Stimulated activated CD4-positive, alpha-beta T cell treated with anti-CD3 and anti-CD28 coated beads, Interleukin-2, amount 100 ng/mL, for 4 hours (primary cell): ENCODE measurements at places on chromosomes 5 and 9.

GRCh38 chr9:127155314-127155960 lies 33.0 kb upstream of the ANGPTL2 start:
- DNase-seq: no peak

DNA sequence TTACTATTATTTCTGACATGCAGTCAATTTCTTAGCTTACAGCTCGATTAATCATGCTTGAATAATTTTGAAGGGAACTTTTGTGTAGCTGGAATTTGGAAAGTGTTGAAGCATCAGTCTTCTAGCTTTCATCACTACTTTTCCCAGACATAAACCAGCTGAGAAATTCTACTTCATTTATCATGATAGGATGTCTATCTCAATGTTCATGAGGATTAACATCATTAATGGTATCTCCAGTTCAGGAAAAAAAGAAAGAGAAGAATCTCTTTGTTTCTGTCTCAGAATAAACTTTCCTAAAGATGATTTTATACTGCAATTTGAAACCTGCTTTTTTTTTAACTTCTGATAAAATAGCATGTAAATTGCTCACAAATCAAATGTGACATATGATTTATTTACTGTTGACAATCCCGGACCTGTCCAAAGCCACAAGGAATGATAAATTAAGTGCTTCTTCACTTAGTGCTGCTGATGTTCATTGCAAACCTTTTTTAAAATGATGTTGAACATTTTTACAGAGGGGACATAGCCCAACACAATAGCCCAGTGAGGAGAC lies 412.1 kb upstream of the CLINT1 start:
- DNase-seq: no peak

GRCh38 chr9:78074385-78075291 lies 43.0 kb upstream of the GNAQ start:
- no peak for DNase-seq

GRCh38 chr9:88531920-88532698 lies 2.9 kb upstream of the NXNL2 start:
- DNase-seq: no peak

DNA sequence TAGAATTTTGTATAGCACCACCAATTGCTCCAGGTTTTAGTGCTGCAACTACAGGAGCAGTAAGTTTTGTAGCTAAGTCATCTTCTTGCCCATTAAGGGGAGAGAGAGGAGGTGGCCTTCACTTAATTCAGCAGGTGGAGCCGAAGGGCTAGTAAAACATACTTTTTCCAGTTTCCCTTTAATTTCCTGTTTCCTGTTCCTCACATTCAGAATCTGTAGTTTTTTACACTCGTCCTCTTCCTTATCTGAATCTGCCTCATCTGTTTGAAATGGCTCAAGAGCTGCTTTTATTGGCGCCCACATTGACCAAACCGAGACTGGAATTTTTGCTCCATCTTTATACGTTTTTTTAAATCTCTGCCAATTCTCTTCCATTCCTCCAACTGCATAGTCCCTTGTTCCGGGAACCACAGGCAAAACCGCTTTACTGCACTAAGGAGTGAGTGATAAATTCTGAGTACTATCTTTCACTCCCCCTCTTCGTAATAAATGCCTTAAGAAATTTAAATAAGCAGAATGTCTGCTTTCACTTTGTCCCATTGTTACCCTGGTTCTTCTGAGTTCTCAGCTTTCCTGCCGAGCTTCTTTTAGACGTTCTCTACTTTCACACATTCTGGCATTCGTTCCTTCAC lies 133.9 kb downstream of the DROSHA start:
- no peak for DNase-seq

DNA sequence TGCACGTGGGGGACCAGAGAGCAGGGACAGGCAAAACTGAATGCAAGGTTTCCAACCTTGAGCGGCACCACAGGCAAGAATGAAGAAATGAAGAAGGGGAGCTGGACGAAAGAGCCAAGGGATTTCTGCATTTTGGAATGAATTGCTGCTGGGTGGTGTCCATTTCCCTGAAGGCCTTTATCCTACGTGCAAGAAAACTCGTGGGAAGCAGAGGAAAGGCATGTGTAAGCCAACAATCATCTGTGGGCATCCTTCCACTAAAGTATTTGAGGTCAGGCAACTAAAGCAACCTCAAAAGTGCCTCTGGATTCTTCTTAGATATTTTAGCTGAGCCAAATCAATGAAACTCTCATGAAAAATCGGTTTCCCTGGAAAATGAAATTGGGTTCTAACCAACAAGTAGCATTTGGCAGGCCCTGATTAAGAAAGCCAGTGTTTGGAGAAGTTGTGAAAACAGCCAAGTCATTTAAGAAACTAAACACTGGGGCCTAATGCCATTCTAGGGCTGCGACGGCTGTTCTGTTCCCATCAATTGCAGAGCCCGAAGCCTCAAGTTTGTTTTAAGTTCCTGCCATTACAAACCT lies 4.7 kb upstream of the TGFBI start:
- DNase-seq: no peak

GRCh38 chr5:169496878-169497277 lies 86.7 kb upstream of the SPDL1 start:
- no peak for DNase-seq

DNA sequence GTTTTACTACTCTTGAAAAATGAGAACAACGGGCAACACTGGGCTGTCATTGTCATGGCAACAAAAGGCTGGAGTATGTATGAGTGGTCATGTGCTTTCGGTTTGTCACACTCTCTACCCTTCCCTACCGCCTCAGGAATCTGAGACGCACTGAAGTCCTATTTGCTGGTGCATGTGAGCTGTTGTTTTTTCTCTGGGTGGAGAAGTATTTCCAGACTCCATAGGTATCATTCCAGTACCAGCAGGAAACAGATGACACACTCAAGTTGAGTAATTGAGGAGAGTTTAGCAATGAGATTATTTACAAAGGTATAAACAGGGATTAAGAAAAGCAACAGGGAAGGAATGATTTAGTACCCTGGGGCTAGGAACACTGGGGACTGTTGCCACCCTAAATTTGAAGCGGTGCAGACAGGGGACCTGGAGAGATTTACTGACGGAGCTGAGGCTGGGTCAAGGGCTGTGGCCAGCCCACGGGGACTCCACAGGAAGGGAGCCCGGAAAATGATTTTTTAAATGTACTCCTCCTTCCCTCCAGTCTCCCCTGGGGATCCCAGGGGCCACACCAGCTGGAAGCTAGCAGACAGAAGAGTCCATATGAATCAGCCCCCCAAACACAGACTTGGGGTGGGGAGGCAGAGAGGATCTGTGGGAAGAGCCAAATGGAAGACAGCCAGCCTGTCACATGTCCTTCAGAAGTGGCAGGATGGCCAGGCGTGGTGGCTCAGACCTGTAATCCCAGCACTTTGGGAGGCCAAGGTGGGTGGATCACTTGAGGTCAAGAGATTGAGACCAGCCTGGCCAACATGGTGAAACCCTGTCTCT lies 13.2 kb upstream of the ZBTB43 start:
- no peak for DNase-seq

- no peak for DNase-seq
Observed at GRCh38 chr5:118249386-118249785, 739.0 kb downstream of the DTWD2 start.

DNA sequence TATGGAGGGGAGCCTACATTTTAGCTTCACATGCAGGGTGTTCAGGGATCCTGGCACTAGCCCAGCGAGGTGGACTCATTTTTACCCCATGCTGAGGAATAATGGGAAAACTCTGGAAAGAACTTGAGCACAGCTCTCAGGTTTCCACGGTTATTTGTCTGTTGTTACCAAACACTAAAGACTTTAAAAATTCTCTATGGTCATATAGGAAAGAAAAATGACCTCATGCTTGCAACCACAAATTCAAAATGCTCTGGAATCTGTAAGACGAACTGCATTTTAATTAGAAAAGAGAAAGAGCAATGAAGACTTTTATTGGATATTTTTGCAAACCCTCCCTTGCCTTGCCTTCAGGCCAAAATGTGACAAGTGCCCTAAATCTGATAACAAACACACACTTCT lies 606.9 kb downstream of the EBF1 start:
- no peak for DNase-seq

GRCh38 chr9:137194909-137195308 lies 5.6 kb downstream of the TPRN start:
- DNase-seq: no peak

- DNase-seq: no peak
Observed at GRCh38 chr5:51632027-51632426, 248.8 kb downstream of the ISL1 start.

GRCh38 chr5:146592352-146592751 lies 76.4 kb upstream of the GPR151 start:
- no peak for DNase-seq

DNA sequence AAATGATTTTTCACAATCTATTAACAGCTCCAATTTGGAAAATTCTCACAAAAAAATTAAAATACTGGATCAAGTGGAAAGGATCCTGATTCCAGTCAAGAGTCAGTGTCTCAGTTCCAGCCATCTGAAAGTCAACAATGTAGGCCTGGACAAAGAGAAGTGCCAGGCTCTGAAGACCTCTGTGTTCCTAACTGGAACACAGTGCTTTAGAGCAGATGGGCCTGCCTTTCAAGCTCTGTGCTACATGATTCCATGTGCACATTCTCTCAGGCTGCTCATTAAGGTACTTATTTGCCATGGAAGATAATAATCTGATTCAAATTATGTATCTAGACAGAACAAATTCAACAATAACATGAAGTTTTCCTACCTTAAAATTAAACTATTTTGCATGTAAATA lies 30.2 kb upstream of the ALDH1A1 start:
- no peak for DNase-seq

DNA sequence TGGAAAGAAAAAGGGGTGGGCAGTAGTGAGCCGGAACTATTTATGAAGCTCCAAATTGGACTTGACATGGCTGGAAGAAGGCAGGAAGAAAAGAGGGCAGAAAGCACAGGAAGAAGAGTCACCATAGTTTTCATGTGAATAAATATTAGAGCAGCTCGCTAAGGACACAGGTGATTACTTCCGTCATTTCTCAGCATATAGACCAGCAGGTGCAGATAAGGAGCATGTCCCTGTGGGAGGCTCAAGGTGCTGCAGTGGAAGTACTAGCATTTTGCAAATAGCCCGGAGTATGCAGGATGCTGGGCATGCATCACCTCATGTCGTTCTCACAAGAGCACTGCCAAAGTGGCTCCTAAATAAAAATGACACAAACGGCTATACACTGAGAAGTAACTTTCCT lies 71.3 kb upstream of the HTR4 start:
- DNase-seq: no peak

DNA sequence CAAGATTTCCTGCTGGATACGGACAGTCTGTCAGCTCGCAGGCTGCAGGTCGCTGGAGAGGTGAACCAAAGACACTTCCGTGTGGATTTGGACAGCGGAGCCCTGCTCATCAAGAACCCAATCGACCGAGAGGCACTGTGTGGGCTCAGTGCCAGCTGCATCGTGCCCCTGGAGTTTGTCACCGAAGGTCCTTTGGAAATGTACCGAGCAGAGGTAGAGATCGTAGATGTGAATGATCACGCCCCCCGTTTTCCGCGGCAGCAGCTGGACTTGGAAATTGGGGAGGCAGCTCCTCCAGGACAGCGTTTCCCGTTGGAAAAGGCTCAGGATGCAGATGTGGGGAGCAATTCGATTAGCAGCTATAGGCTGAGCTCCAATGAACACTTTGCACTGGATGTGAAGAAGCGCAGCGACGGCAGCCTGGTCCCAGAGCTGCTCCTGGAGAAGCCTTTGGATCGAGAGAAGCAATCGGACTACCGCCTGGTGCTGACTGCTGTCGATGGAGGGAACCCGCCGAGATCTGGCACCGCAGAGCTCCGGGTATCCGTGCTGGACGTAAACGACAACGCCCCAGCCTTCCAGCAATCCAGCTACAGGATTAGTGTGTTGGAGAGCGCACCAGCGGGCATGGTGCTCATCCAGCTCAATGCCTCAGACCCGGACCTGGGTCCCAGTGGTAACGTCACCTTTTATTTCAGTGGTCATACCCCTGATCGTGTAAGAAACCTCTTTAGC lies 658 bp downstream of the PCDHGC4 start:
- DNase-seq: no peak

DNA sequence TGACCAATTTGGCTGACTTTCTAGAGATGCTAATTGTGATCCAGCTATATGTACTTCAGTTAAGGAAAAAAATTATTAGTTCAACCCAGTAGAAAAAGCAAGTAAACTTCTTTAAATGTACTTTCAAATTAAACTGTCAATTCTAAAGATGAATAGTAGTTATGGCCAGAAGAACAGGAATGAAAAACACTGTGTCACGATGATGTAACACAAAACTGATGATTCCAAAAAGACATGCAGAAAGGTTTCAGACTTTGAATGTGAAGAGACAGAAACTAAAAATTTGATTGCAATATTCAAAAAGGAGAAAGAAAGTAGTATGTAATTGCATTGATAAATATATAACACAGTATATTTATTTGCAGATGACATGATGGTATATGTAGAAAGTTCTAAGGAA lies 127.3 kb upstream of the NR4A3 start:
- DNase-seq: no peak

GRCh38 chr9:131578731-131579504 lies 33.6 kb downstream of the PRRT1B start:
- peak; percentile 31 for DNase-seq

- no peak for DNase-seq
Observed at GRCh38 chr9:92422611-92423338, 1.5 kb downstream of the OMD start.

DNA sequence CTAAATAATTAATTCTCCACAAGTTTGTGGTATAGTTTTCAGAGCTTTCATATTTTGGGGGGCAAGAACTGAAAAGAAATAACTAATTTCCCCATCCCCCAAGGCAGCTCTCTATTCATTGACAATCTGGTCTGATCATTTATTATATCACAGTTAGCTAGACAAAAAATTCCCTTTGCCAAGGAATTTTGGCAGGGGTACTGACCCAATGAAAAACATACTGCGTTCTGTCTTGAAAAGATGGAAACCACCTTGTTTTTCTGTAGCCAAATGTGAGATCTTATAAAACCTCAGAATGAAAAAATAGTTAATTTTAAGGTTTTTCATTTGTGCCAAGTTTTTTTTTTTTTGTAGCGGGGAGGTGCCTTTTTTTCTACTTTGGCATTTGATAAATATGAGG lies 1008.9 kb downstream of the EFNA5 start:
- no peak for DNase-seq

DNA sequence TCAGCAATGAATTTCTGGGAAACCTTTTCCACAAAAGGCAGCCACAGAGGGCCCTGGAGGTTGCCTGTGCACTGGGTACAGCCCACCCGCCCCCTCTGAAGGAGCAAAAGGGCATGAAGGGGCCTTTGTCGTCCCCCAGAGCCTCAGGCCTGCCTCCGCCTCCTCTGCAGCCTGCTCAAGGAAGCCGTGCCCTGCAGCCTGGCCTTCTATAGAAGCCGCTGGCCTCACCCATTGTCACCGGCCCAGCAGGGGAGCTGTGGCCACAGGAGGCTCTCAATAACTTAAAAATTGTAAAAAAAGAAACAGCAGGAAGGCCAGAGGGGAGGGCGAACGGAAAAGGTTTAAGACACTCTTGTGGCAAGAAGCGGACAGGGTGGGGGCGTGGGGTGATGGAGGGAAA lies 213.3 kb downstream of the IRX2 start:
- DNase-seq: no peak

- DNase-seq: no peak
Observed at GRCh38 chr5:170525470-170526211, 21.8 kb downstream of the KCNIP1 start.

GRCh38 chr5:127587246-127587917 lies 61.5 kb upstream of the CTXN3 start:
- DNase-seq: no peak
